ENCODE measurements at places on chromosomes 6 and 20.
A peak's percentile ranks its signal among the peaks of the same experiment; 100 is the strongest.

GRCh38 chr6:150992703-150993102, 127.2 kb downstream of the MTHFD1L start:
- DNase-seq, result no peak

- DNase-seq, result no peak
Measured at GRCh38 chr6:18561037-18561750, 174.0 kb downstream of the RNF144B start.

DNA sequence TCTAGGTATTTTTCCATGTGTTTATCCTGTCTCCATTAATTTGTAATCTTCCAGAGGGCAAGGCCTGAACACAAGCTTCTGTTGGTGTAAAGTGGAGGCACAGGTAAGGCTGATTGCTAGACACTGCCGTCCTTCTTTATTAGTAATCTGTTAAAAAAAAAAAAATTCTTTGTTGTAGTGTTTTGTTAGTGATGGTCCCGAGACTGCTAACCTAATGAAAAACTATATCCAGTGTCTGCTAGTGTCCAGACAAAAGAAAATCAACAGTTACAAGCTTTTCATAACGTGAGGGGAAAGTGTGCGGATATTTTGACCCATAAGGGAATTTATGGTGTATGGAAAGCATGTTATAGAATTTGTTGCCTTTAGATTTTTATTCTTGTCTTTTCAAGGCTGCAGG, 4.2 kb upstream of the HIVEP1 start:
- DNase-seq, result no peak

- DNase-seq, result no peak
Measured at GRCh38 chr6:84766118-84766798, 1.9 kb upstream of the TBX18 start.

- DNase-seq, result no peak
Measured at GRCh38 chr6:130929036-130929678, 102.0 kb downstream of the SMLR1 start.

GRCh38 chr6:11552442-11552841, 14.9 kb downstream of the TMEM170B start:
- DNase-seq, result no peak

DNA sequence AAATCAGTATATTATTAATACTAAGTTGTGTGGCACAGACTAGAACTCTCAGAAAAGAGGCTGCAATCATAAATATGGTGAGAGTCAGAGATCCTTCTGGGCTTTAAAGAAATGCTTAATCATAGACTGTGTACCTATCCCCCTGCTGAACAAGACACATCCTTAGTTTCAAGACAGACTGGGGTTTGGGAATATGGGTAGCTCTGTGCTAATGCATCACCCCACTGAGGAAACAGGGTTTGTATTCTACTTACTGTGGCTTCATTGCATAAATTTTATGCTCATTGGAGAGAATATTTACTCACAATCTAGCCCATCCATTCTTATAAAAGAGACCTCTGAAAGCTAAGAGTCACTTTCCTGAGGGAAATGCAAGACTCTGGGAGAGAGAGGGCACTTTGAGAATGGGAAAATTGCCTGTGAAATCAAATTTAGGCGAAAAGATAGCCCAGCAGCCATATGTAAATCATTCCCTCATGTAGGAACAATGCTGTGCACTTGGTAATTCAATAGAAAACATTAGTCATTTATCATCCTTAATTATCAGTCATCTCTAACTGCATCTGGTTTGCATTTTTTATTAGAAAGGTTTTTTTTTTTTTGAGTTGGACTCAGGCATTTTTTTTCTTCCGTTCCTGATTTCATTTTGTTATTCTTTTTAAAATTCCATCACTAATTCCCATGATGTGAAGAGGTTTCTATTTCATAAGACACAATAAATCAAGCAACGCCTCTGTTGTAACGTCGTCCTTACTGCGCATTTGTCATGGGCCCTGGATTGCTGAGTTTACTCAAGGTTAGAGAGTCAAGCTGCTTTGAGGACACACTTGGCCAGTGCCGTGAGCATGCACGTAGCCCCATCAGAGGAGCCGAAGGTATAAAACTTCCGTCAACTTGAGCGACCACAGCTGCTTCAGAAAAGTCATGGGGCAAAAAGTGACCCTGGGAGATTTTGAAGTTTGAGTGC, 91.8 kb downstream of the TRMT11 start:
- DNase-seq, result no peak

DNA sequence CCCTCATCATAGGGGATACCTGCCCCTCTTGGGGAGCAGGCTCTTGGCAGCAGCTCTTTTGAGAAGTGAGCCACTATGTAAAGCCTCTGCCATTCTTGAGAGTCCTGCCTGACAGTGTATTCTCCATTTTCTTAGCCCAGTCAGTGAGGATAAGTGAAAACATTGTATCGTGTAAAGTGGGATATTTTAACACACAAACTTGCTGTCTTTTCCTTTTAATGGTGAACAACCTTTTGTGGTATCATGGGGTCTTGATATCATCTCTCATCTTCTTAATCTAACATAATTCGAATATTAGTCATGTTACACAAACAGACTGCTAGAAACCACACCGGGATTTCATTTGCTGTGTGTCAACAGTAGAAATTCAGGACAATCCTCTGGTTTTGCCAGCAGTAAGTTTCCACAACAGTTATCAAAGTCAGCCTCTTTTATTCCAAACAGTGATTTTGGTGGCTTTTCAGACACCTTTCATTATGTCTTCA, 136.2 kb downstream of the HIVEP1 start:
- no peak for DNase-seq

- DNase-seq, result no peak
Measured at GRCh38 chr6:159462431-159462830, 230.6 kb downstream of the SOD2 start.

- peak; percentile 64 for DNase-seq
Measured at GRCh38 chr6:138815797-138816528, 20.1 kb downstream of the ECT2L start.

GRCh38 chr20:25012616-25013189, 20.2 kb upstream of the APMAP start:
- DNase-seq, result no peak

GRCh38 chr6:38057994-38058393, 238.5 kb downstream of the ZFAND3 start:
- DNase-seq, result peak; percentile 80

DNA sequence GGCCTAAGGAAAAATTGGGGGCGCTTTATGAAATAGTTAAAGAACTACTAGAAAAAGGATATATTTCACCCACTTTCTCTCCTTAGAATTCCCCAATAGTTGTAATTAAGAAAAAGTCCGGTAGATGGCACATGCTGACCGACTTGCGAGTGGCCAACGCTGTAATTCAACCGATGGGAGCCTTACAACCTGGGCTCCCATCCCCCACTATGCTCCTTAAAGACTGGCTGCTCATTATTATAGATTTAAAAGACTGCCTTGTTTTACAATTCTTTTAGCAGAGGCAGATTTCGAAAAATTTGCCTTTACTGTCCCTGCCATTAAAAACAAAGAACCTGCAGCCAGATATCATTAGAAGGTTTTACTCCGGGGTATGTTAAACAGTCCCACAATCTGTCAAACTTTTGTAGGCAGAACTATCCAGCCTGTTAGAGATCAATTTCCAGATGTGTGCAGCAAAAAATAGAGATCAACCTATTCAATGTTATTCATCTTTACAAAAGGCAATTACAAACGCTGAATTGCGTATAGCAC, 58.5 kb upstream of the PRSS16 start:
- DNase-seq, result peak; percentile 70

DNA sequence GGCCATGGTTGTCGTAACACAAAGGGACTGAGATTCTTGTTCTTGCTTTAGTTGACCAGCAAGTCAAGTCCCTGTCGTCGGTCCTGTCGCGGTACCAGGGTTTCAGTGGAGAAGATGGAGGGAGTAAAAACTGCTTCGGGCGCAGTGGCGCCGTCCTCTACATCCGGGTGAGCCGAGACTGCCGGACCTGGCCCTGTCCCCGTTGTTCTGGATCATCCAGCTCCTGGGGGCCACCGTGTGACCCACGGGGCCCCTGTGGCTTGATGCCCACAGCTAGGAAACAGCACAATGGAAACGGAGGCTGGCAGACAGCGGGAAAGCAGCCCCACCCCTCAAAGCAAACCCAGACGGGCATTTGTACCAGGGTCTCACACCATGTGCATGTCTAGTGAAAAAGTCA, 15.0 kb downstream of the MTG2 start:
- no peak for DNase-seq

DNA sequence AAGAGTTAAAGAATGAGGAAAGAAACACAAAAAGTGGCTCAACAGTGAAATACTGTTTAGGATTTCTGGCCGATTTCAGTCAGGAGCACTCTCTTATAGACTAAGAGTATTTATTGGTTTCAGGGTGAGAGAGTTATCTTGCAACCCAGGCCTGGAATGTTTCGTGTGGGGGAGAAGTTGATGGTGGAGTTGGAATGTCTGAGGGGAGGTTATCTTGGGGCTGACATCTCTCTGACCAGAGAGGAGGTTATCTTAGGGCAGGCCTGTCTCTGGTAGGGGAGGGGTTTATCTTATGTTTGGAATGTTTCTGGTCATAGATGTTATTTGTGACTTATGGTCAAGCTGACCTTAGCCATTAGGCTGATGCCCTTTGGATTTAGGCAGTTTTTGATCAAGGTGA, 80.3 kb downstream of the HTR1B start:
- DNase-seq, result no peak

DNA sequence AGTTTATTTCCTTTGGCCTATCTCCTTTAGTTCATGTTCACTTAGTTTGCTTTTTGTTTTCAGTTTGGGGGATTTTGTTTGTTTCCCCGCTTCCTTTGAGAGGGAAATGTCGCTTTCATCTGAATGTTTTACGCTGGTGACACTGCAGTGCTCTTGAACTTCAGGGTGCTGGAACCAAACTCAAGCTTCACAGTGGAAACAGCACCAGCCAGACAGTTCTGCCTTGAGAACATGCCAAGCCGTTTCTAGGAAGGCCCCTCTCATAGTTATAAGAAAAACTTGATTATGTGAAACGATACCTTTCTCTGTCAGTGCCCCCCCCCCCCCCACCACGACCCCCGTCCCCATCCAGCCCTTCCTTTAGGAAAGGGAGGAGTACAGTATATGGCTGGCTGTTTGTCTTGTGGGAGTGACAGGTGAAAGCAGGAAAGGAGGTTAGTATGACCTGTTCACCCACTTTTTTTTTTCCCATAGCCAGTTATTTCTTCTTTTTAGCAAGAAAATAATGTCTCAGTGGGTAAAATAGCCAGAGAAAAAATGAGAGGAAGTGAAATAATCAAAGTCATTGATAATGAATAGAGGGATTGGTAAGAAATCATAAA, 130.1 kb downstream of the LRRC1 start:
- no peak for DNase-seq

GRCh38 chr6:149094934-149095351, 222.6 kb upstream of the TAB2 start:
- no peak for DNase-seq

DNA sequence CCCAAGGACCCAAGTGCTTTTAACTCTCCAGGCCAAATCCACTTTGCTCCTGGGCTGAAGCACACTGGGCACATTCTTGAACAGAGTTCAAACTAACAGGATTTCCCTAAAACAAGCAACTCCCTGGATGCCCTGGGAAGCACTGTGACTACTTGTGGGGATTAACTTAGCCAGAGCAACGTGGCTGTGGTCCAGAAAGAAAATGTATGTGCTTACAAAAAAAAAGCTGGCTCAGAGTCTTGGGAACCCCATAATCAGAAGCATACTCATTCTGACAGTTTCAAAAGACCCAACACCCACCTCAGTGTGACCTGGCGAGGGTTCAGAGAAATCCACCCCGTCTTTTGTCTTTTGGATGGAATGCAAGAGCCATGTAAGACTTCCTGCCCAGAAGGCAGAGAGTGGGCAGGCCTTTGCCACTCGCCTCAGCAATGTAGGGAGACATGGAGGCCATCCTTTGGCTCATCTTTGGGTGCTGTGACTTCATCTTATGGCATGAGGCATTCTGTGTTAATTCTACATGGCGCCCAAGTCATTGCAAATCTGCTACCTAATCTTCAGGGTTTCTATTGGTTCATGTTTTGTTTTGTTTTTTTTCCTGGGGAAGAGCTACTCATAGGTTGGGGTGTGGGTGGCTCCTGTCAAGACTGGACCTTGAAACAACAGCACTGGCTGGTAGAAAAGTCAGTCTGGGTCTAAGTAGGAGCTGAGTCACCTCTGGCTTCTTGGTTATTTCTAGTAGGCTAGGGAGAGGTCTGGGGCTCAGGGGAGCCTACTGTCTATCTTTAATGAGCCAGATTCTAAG, 248.6 kb upstream of the SUPT3H start:
- no peak for DNase-seq

- no peak for DNase-seq
Measured at GRCh38 chr6:36349240-36349639, 12.6 kb upstream of the BNIP5 start.

- DNase-seq, result no peak
Measured at GRCh38 chr20:49614338-49615050, 46.6 kb upstream of the PTGIS start.

DNA sequence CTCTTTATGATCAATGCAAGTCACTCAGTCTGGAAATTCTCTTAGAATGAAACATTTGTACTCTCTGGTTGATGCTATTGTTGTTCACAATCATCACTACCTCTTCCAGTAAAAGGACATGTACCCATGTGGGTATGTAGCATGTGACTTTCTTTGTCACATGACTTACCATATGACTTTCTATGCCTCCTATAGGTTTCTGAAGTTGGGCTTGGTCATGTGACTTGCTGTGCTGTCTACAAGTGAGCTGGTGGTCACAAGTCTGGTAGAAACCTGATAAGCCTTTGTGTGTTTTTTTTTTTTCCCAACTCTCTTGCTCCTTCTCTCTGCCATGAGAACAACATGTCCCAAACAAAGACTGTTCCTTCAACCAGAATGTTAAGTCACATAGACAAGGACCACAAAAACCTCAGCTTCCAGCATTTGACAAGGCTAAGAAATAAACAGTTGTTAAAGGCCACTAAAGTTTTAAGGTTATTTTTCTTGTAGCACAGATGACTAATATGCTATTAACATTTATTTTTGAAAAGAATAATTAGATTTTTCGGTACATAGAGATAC, 379.2 kb upstream of the SLC35B3 start:
- no peak for DNase-seq

GRCh38 chr6:162261598-162261997, 466.0 kb downstream of the PRKN start:
- DNase-seq, result no peak

DNA sequence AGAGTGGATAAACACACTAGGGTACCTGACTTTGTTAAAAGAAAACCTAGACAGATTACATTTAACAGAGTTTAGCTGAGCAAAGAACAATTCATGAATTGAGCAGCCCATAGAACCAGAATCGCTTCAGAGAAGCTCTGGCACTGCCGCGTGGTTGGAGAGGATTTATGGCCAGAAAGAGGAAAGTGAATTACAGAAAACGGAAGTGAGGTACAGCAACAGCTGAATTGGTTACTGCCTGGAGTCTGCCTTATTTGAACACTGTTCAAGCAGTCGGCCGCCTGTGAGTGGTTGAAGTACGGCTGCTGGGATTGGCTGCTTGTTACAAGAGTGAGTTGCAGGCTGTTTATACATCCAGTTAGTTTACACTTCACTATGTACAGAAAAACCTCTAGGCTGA, 253.8 kb upstream of the CDYL start:
- no peak for DNase-seq

DNA sequence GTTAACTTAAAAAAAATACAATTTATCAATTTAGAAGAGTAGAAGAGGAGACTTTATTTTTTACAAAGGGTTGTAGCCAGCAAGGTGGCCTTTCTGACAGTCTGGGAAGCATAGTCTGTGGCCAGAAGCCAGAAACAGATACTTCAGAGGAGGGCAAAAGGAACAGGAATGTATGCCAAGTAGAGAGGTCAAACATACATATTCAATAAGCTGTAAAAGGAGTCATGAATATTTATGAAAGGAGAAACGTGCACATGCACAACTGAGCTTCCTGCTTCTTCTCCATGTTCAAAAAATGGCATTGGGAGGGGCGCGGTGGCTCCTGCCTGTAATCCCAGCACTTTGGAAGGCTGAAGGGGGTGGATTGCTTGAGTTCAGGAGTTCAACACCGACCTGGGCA, 43.9 kb upstream of the FAM184A start:
- no peak for DNase-seq
